ENCODE measurements at places on chromosomes 3 and 15. TPM values are rescaled to one million over a fixed set of nuclear protein-coding genes. Genes with fewer than 3 reads are reported as not detected.
A peak's percentile ranks its signal among the peaks of the same experiment; 100 is the strongest.

DNA sequence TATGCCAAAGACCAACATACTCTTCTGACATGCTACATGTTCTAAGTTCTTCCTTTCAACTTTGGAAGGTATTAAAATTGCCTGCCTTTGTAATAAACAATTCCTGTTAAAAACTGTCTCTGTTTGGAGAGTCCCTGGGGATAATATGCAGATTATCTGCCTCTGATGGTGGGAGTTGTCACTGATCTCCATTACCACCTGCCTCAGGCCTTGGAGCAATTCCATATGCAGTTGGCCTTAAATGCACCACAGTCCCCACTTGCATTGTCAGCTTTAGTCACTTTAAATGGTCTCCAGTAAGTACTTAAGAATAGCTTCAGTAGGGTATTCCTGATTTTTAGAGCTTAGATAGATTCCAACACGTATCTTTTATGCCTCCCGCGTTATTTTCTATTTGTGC lies 121.1 kb upstream of the GOLIM4 start:
- no peak overlapping the region for H3K27ac ChIP-seq
- no peak for DNase-seq
- peaks cover 3% of the 10 kb centered on the region for H3K4me1 ChIP-seq
- no peaks in the 10 kb centered on the region for H3K36me3 ChIP-seq
- H3K4me3 ChIP-seq = no peak overlapping the region

The ANKRD34C gene
- not detected for total RNA-seq

DNA sequence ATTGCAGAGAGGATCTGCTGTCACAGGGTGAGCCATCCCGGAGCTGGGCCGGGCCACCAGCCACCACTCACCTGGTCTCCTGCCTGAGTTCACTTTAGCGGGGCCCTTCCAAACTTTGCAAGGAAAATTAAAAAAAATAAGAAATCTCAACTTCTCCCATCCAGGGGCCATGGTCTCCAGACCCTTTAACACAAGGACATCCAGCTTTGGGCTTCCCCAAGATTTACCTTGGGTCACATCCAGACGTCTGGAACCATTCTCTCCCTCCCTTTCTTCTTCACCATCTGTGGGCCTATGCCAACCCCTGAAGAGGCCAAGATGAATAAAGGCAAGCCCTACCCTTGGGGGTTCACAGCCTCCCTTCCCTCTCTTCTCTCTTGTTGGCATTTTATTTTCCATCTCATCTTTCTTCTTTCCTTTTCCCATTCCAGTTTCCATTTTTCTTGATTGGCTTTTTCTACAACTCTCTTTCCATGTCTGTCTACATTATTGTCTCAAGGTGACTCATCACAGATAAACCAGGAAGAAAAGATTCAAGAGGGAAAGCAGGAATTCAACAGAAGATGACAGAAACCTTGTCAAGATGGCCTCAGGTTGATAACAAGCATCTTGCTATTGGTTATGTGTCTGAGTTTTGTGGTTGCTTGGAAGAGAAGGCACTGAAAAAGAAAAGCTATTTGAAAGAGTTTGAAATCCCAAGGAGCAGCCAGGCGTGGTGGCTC lies 49.5 kb downstream of the ITGA11 start:
- H3K27ac ChIP-seq = no peak overlapping the region
- H3K36me3 ChIP-seq = no peaks in the 10 kb centered on the region

The ROBO2 gene
- total RNA-seq = 1.4 TPM

The SELENOS gene
- 68.4 TPM for total RNA-seq

GRCh38 chr3:165466856-165467255 lies 270.7 kb upstream of the SLITRK3 start:
- no peak overlapping the region for H3K27ac ChIP-seq
- H3K27me3 ChIP-seq = no peaks in the 10 kb centered on the region
- no peaks in the 10 kb centered on the region for H3K36me3 ChIP-seq
- no peak overlapping the region for H3K4me3 ChIP-seq
- no peaks in the 10 kb centered on the region for H3K4me1 ChIP-seq
- no peak for DNase-seq

DNA sequence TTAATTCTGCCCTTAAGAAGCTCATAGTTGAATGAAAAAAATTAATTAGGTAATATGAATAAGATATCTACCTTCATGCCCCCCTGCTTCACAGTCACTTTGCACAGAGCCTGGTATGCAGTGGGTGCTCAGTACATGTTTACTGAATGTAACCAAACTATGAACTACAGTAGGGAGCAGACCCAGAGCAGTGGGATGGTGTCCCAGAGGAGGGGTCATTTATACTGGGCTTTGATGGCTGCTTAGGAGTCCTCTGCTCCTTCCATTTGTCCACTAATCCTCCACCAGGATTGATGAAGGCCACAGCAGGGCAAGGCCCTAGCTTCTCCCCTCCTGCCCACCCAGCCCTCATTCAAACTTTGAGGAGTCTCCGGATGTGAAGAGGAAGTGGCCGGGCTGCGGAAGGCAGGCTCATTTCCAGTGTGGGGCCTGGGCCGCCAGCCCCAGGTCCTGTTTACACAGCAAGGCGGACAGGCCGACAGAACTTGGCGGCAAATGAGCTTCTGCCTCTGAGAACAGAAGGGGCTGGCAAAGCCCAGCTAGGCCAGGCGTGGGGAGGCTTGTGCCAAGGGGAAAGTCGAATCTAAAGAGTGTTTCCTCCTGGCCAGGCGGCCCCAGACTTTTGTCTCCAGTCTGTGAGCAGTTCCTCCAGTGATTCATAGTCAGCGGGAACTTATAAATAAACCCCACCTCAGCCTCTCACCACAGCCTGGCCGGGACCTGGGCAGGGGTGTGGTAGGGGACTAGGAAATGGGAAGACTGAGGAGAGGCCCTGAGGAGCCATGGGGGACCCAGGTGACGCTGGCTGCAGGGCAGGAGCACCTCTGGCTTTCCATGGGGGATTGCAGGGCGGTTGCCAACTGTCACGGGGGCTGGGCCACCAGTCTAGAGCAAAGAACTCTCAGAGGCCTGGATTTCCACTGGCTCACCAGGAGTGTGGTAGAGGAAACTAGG lies 51.6 kb upstream of the LCTL start:
- no peak overlapping the region for H3K4me3 ChIP-seq
- H3K36me3 ChIP-seq = no peaks in the 10 kb centered on the region
- DNase-seq = peak; percentile 62

DNA sequence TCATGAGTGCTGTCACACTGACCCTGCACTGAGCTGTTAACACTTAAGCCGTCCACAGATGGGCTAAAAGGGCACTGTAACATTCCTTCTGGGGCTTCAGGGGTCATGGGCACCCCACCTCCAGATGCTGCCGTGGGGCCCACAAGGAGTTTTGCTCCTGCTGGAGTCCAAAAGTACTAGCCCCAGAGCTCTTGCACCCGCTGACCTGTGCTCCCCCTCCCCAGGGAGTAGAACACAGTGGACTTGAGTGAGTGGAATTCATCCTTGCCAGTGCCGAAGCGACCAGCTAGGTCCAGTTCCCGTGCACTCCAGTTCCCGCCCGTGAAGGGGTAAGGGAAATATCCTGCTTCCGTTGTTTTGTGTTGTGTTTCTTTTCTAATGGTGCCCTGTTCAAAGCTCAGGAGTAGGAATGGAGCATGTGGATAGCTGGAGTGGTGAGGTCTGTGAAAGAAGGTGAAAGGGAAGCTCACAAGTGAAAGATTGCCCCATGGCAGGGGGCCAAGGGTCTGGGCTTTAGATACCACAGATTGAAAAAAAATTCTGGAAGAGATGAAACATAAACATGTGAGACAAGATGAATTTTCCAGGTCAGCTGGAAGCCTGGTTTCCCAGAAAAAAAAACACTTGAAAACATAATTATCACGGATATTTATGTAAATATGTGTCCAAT lies 36.6 kb downstream of the SLCO2A1 start:
- no peaks in the 10 kb centered on the region for H3K27me3 ChIP-seq
- peaks cover 4% of the 10 kb centered on the region for H3K36me3 ChIP-seq
- H3K4me1 ChIP-seq = peaks cover 41% of the 10 kb centered on the region
- DNase-seq = peak; percentile 38
- H3K27ac ChIP-seq = no peak overlapping the region

GRCh38 chr3:192128922-192129321 lies 598.4 kb downstream of the FGF12 start:
- no peak overlapping the region for H3K4me3 ChIP-seq
- H3K36me3 ChIP-seq = no peaks in the 10 kb centered on the region
- no peak for DNase-seq
- no peaks in the 10 kb centered on the region for H3K4me1 ChIP-seq
- no peaks in the 10 kb centered on the region for H3K27me3 ChIP-seq

DNA sequence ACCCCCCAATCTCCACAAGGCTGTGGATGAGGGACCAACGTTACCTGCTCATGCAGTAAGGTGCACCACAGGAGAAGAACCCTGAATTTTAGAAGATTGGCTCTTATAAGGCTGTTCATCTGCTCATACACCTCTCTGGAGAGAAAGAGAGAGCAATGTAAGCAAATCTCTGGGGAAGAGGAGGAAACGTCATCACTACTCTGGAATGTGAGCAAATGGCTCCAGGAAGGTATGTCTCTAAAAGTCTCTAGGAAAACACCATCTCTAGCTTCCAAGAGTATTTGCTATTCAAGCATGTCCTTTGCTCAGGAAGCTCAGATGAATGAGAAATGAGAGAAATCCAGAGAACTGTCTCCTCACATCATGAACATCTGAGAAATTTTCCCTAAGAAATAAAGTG lies 235.4 kb downstream of the TBL1XR1 start:
- DNase-seq = no peak
- no peak overlapping the region for H3K4me3 ChIP-seq
- no peaks in the 10 kb centered on the region for H3K27me3 ChIP-seq

The DNAH12 gene
- 0.68 TPM for total RNA-seq

The CHDH gene
- total RNA-seq = 12.7 TPM

- no peaks in the 10 kb centered on the region for H3K36me3 ChIP-seq
- DNase-seq = peak; percentile 52
- H3K4me3 ChIP-seq = no peak overlapping the region
- no peak overlapping the region for H3K27ac ChIP-seq
- H3K27me3 ChIP-seq = no peaks in the 10 kb centered on the region
Measured at GRCh38 chr15:48572823-48573222, 72.7 kb downstream of the FBN1 start.

DNA sequence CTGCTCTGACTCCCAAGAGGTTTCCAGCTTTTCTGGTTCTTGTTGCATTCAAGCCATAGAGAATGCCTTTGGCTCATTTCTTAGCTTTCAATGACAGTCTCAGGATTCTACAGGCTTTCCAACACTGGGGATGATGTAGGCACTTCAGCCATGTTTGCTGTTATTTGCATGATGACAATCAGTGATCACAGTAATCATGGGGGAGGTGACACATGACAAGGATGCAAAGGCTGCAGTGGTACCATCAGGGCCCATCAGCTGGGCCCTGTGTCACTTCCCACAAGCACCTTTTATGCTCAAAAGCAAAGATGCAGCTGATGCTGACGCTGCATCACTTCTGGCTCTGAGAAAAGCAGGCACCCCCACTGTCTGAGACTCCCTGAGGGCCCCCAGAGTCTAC lies 18.6 kb downstream of the EPHB1 start:
- H3K4me3 ChIP-seq = no peak overlapping the region
- no peak overlapping the region for H3K27ac ChIP-seq
- peaks cover 49% of the 10 kb centered on the region for H3K27me3 ChIP-seq

The PDCD10 gene
- 75.2 TPM for total RNA-seq

DNA sequence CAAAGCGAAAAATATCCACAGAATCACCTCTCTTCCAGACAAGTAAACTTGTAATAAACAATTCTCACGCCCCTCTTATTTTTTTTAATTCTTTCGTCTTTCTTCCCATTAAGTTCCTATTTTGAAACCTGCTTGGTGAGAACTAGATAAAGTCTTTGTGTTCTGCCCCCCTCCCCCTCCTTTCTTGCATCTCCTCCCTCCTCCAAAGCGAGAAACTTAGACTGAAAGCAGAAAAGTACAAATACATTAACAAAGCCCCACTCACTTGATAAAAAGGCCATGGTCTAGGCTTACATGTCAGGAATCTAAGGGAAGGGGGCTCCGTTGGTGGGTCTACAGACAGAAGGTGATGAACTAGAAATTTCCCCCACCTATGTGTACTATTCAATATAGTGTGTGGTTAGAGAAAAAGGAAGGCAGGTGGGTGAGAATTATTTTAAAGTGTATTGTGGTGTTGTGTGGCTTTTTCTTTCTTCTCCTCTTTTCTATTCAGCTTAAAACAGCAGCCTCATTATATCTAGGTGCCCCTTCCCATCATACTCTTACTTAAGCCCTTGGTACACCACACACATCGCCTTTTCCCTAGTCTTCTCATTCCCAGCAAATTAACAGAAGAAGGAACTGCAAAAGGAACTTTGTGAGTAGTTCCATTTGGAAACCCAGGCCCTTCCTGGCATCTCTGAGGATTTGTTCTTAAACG lies 215.3 kb downstream of the MEIS2 start:
- no peaks in the 10 kb centered on the region for H3K36me3 ChIP-seq
- H3K4me3 ChIP-seq = peak overlapping the region; percentile 66
- H3K4me1 ChIP-seq = peaks cover 24% of the 10 kb centered on the region
- peaks cover 100% of the 10 kb centered on the region for H3K27me3 ChIP-seq

DNA sequence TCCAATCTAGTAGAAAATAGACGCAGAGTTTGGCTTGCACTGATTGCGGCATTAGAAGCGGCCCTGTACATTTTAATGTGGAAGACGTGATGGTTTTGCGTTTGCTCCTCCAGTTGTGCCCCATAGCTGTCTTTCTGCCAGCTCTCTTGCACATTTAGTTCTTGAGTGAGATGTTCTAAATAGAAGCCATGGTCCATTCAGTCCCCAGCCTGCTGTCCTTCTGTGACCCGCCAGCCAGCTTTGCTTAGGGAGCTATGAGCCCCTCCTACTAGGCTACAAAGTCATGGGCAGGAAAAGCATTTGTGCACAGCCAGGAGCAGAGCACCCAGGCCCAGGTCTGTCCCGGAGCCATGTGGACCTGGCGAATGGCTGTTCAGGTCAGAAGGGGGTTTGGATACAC lies 50.3 kb downstream of the APBA2 start:
- H3K36me3 ChIP-seq = no peaks in the 10 kb centered on the region
- H3K4me1 ChIP-seq = no peaks in the 10 kb centered on the region
- no peak overlapping the region for H3K4me3 ChIP-seq

All from endodermal cell (in vitro differentiated cells).